Urinary bladder (tissue), 4 donors: ENCODE measurements at places on chromosomes 7 and 10.

- DNase-seq = no peak
Observed at GRCh38 chr10:87589645-87590051, 70.0 kb upstream of the PAPSS2 start.

GRCh38 chr10:114550756-114551635 is 107.1 kb downstream of the ABLIM1 start:
- DNase-seq = no peak

DNA sequence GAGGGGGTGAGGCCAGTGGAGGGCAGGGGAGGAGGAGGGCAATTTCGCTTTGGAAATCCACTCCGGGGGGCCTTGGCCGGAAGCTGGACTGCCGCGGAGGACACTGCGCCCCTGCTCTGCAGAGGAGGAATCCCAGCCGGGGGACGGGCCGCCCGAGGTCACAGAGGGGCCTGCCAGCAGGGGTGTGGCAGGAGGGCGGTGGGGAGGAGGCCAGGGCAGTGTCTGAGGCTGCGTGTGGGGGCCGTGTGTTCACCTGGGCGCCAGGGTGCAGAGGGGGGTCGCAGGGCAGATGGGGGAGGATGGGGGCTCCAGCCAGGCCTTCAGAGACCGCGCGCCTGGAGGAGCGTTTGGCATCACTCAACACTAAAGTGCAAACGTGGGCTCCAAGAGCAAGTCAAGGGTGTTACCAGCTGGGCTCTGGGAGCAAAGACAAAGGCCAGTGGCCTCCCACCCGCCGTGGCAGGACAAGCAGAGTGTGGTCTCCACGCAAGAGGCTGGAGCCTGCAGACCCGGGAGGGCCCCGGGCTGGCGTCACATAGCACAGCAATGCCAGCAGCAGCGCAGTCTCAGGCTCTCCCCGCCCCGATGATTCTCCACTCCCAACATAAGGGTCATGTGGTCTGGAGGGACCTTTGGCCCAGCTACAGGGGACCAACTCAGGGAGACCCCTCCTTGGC is 45.3 kb upstream of the DNAJB6 start:
- DNase-seq = no peak

DNA sequence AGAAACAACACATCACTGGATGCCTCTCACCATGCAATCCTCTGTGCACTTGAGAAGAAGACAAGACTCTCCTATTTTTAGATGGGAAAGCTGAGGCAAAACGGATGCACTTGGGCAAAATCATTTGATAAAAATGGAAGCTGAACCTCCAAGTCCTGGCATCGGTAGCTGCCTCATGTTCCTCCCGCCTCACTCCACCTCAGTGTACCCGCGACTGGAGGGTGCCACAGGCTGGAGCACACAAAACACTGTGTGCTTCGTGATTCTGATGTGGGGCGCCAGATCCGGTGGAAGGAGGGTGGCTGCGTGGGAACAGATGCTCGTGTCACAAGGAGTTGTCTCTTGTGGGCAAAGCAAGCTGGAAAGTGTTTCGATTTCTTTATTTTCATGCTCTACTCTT is 41.3 kb downstream of the TAS2R41 start:
- DNase-seq = no peak

GRCh38 chr7:139710036-139710435 is 67.8 kb downstream of the HIPK2 start:
- no peak for DNase-seq

DNA sequence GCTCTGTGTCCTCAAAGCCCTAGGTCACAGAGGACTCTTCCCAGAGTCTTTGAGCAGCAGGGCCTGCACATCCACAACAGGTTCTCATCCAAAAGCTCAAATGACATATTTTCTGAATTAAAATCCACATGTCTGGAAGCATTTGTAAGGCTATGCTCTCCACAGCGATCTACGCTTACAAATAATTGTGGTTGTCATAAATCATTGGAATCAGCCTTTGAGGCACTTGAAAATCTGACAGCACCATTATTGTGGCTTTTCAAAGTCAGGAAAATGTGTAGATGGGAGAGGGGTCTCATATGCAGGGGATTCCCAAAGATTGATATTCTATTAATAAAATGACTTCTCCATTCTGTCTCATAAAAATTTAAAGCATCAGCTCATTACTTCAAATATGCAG is 16.3 kb downstream of the GPR26 start:
- no peak for DNase-seq

GRCh38 chr7:8444468-8444769 is 11.0 kb downstream of the NXPH1 start:
- no peak for DNase-seq

- DNase-seq = no peak
Observed at GRCh38 chr10:44340557-44340956, 44.3 kb downstream of the CXCL12 start.

GRCh38 chr10:112813866-112814591 is 136.0 kb upstream of the TCF7L2 start:
- no peak for DNase-seq

DNA sequence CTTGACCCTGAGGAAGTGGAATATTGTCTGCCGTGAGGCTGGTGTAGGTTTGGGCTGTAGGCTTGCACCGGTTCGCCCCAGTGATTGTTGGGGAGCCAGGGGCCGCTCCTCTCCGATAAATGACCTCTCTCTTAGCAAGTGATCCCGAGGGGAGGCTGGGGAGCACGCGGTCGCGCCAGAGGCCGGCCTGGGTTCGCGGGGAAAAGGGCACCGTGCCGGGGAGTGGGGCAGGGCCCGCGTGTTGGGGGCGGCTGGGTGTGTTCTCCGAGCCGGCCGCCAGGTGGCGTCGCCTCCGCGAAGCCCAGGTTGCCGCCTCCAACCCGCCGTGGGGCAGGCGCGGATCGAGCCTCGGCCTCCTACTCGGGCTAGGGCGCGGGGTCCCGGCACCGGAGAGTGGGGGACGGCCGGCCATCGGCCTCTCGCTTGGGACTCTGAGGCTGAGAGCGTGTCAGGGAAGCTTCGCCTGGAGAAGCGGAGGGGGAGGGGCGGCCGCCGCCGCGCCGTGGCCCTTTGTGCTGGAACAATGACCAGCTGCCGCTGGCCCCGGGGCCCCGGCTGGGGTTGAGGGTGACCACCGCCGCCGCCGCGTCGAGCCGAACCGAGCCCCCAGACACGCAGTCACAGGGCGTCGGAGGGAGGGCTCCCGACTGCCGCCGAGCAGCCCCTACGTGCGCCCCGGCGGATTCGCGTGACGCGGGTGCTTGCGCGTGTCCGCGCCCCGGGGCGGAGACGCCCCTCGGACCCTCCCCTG is 442 bp upstream of the LZTS2 start:
- no peak for DNase-seq
